ENCODE measurements at places on chromosomes 1 and 21.

DNA sequence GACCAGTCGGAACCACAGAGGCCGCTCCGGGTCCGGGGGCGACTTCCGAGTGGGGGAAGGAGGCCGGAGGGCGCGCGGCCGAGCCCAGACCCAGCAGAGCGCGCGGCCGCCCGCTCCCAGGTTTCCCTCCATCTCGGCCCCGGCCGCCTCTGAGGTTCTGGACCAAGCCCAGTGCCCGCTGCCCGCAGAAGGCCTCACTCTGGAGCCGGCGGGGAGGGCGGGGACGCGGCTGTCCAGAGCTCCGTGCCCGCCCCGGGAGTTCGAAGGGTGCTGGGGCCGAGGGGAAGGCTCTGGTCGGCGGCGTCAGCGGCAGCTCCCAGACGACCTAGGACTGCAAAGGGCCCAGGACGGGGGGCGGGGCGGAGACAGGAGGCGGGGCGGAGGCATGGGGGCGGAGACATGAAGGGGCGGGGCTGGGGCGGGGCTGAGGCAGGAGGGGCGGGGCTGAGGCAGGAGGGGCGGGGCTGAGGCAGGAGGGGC, 48.0 kb upstream of the SLC19A1 start:
- no peak for DNase-seq

- no peak for DNase-seq
Observed at GRCh38 chr1:118979754-118980575, 8.2 kb downstream of the TBX15 start.

- no peak for DNase-seq
Observed at GRCh38 chr1:44973645-44974044, 12.8 kb downstream of the EIF2B3 start.

- DNase-seq = no peak
Observed at GRCh38 chr1:164561472-164561871, 2.5 kb downstream of the PBX1 start.

DNA sequence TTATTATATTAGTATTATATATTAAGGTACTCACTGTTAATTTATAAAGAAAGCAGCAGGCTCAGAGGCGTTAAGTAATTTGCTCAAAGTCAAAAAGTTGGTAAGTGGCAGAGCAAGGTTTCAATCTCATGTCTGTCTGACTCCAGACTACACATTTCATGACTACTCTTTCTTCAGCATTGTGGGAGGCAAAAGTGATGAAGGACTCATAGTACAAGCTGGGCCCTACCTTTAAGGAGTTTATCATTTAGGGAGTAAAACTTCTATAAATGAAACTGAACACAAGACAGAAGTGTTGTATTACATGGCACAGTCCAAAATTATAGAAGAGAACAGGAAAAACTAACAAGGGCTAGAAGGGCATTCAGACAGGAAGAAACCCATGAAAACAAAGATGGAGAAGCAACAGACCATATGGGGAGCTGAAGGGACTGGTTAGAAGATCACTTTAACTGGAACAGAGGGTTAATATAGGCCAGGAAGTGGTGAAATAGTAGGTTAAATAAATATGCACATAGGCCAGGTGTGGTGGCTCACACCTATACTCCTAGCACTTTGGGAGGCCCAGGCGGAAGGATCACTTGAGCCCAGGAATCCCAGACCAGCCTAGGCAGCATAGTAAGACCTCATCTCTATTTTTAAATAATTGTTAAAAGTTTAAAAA, 11.5 kb downstream of the SORT1 start:
- no peak for DNase-seq

DNA sequence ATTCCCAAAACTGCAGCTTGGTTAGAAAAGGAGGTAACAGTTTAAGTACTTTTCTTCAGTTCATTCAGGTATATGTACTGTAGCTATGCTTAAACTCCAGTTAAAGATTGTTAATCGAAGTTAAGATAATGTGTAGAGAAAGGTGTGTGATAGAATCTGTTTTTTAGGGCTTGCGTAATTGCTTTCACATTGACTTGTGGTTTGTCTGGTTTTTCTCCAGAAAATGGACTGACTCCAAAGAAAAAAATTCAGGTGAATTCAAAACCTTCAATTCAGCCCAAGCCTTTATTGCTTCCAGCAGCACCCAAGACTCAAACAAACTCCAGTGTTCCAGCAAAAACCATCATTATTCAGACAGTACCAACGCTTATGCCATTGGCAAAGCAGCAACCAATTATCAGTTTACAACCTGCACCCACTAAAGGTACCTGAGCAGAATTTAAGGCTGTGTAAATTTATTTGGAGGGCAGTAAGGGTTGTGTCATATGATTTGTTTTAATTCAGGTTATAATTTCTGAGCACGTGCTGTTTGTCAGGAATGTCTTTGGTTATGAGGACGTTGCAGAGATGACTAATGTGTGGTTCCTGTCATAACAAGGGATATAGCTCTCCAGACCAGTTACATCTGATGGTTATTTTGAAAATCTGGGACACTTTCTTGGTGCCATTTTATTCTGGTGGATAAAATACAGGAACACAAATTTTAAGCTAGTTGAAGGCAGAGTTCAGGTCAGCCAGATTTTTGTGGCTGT, 26.0 kb downstream of the ATF6 start:
- DNase-seq = no peak

GRCh38 chr1:198528364-198528763, 12.1 kb downstream of the ATP6V1G3 start:
- peak; percentile 10 for DNase-seq

Measured in AG04449 (cell line).